ENCODE measurements at places on chromosomes 6 and 20.
A peak's percentile ranks its signal among the peaks of the same experiment; 100 is the strongest.

DNA sequence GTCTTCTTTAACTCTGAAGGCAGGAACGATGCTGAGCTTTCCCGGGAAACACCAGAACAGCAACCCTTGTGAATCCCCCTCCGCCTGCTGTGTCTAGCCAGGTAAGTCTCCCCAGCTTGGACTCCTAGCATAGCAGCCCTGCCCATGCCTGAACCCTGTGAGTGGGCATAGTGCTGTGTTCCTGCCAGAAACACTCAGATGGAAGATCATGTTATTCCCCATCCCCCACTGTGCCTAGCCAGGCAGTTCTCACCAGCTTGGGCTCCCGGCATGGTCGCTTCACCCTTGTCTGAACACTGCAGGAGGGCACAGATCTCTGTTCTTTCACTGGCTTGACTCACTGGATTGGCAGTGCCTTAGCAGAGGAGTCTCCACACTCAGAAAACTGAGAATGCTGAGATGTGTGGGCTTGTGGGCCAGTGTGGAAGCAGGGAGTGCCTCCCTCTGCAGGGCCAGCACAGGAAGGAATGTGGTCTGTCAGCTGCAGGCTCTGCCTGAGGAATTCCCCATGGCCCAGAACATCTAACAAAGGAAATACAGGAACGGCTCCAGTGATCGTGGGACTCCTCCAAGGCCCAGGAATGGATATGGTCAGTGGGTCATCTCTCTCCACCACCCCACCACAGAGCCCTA lies 440.1 kb upstream of the ADGRB3 start:
- no peak for DNase-seq

DNA sequence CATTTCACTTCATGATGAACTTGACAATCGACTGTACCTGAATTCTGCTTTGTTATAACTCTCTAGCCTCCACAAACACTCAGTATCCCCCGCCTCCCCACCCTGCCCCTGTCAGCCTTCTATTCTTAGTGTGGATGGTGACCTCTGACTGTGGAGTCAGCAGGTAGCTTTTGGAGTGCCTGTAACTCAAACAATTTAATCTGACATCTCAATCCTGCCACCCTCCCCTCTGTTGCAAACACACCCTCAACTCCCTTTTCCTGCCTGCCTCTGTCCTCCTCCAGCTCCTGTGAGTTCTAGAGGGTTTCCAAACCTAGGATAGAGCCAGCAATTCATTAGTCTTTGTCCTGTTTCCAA lies 20.3 kb downstream of the DAAM2 start:
- DNase-seq, result no peak

DNA sequence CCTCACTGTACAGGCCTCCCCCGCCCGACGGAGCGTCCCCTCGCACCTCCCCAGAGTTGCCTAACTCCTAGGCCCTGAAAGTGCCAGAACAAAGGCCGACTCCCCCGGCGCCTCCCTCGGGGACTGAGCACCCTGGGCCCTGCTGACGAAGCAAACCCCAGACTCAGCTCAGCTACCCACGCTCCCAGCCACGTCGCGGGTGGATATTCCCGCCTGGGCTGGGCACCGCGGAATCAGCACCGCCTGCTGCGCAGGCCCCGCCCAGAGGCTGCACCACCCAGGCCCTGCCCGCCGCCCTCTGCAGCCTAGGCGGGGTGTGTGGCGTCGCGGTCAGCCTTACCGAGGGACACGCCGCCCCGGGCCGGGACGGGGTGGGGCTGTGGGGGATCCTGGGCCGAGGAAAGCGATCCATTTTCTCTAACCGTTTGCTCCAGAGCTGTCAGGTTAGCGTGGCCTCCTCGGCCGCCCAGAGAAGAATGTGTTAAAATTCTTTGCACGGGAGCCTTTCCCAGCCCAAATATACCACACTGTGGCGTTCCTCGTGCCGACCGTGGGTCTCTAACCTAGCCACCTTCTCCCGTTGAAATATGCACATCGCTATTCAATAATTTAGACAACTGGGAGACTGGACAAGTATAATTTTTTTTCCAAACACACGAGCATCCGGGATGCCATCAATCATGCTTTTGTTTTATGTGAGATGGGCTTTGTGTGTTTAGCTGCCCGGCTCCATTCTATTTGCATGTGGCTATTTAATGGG lies 31.4 kb downstream of the TFAP2A start:
- no peak for DNase-seq

GRCh38 chr20:63688228-63689045 lies 8.0 kb upstream of the TNFRSF6B start:
- DNase-seq, result no peak

DNA sequence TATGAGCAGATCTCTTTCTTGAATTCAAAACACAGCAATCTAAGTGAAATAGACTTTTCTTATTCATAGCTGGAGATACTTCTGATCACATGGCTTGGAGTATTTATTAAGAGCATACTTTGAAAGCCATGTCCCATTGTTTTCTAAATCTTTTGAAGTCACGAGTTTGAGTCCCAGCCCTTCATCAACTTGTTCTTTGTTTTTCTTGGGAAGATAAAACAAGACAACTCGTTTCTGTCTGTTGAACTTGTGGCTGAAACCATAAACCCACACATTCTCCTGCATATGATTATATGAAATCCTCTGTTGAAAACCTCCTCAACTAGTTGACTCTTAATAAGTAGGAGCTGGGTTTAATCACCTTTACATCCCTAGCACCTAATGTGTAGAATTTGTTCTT lies 3.3 kb downstream of the RNF144B start:
- no peak for DNase-seq

- DNase-seq, result no peak
Measured at GRCh38 chr20:8313073-8313472, 181.0 kb downstream of the PLCB1 start.

GRCh38 chr6:168602576-168602975 lies 161.6 kb downstream of the SMOC2 start:
- no peak for DNase-seq

GRCh38 chr20:50224531-50225255 lies 34.1 kb downstream of the CEBPB start:
- peak; percentile 86 for DNase-seq

- no peak for DNase-seq
Measured at GRCh38 chr6:91278416-91278815, 691.5 kb upstream of the MAP3K7 start.

- no peak for DNase-seq
Measured at GRCh38 chr20:3796477-3797225, 541 bp downstream of the CDC25B start.

DNA sequence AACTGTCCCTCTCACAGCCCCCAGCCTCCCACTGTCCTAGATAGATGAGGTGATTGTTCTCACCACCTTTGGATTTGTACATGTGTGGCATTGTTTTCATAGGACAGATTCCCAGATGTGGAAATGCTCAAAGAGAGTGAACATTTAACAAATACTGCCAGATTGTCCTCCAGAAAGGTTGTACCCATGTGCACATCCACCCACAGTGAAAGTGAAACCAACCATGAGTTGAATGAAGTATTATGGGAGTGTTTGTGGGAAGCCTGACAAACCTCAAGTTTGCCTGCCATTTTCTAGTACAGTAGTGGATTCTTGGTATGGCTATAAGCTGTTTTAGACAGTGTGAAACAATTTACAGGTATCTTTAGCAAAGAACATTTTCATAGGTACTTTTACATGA lies 42.7 kb downstream of the ANKRD6 start:
- DNase-seq, result no peak

DNA sequence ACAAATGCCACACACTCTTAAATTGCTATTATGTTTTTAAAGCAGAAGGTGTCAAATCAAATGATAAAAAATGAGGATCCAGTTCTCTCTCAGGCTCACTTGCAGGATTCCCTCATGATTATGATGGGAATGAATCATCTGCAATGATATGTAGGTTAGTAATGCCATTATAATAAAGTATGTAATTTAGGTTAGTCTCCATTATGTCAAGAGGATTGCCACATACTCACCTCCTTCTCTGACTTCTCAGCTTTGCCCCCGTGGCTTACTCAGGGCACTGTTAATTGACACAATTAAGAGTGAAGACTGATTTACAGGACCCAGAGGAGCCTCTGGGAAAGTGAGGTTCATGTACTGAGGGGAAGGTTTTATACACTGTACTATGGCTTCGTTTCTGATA lies 591.7 kb upstream of the NRSN1 start:
- DNase-seq, result no peak

GRCh38 chr6:157652601-157653363 lies 170.3 kb upstream of the SNX9 start:
- no peak for DNase-seq

DNA sequence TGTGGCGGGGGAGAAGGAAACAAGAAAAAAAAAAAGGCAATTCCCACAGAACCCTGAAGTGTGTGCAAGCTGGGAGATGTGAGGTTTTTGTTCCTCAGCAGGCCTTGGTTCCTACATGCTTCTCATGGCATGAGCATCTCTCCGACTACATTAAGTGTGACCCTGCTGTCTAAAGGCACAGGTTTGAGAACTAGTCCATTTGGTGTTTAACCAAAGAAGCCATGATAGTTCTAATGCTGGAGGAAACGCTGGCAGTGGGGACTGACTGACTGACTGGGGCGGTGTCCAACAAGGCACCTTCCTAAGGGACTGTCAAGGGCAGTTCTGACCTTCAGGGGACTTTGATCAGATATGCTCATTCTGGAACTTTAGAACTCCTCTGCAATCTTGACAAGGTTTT lies 3.8 kb downstream of the TXNDC5 start:
- DNase-seq, result no peak

DNA sequence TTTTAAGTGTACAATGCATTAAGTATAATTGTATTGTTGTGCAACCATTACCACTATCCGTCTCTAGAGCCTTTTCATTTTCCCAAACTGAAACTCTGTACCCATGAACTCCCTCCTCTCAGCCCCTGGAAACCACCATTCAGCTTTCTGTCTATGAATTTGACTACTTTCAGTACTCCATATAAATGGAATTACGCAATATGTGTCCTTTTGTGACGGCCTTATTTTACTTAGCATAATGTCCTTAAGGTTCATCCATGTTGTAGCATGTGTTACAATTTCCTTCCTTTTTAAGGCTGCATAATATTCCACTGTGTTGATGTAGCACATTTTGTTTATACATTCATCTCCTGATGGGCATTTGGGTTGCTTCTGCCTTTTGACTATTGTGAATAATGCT lies 143.6 kb upstream of the KCNG1 start:
- DNase-seq, result no peak

DNA sequence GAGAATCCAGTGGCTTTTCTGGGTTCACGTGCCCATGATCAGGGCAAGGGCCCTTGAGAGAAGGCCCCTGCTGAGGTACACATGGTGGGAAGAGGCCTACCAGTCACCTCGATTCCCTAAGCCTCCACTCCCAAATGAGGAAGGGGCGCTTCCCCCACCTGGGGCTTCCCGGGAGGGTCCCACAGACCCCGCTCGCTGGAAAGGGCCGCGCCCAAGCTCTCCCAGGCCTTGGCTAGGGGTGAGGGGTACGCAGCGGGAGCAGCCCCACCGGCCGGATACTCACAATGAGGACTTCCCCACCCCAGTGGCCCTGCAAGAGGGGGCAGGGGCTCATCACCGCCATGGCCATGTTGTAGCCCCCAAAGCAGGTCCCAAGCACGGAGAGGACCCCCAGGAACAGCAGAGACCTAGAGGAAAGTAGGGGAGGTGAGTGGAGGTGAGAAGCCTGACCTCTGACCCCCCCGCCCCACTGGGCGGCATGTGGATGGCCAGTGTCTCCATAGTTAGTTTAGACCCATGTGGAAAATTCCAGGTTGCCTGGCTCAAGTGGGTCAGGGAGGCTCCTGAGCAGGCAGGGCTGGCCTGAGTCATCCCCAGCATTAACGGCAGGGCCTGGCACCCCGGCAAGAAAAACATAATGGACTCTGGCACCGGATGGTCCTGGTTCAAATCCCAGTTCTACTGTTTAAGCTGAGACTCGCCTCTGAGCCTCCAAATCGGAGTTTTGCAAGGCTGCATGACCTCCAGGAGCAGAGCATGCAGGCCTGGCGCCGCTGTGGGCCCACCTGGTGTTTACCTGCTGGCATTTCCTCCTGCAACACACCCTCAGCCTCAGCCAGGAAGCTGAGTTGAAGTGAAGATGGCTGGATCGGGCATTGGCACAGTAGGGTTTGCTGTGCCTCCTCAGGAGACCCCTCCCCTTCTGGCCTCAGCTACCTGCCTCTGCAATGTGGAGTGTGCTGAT lies 6.6 kb downstream of the SLC52A3 start:
- DNase-seq, result no peak

DNA sequence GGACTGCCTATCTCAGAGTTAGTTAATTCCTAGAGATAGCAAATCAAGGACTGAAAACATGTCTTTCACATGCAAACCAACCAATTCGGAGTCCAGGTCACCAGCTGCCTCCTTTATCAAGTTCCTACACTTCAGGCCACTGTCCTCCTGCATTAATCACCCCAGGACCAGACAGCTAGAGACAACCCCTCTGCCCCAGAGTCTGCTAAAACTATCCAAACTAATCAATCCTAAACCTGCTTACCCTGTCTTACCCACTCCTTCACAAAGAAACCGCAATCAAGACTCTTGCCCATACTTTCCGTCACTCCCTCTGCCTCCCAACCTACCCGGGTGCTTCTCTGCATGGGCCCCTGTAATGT lies 207.0 kb downstream of the HIVEP2 start:
- no peak for DNase-seq

- DNase-seq, result no peak
Measured at GRCh38 chr6:30399390-30400058, 54.6 kb downstream of the RPP21 start.

- DNase-seq, result no peak
Measured at GRCh38 chr20:64279826-64280459, 24.4 kb downstream of the PCMTD2 start.

DNA sequence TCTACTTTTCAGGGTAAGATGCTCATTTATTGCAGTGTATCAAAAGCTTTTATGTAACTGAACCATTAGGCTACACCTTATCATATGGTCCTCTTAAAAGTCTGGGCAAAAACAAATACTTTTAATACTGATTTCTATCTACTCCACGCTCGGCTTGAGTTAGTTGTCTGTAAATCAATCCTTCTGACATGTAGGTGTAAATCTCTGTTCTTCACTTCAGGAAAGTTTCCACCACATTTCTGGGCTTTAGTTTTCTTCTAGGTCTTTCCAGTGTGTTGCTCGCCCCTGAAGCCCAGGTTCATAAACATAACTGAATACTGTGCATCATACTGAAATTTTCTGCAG lies 89.2 kb upstream of the RNF217 start:
- no peak for DNase-seq

- no peak for DNase-seq
Measured at GRCh38 chr6:135951169-135951568, 99.7 kb downstream of the PDE7B start.

DNA sequence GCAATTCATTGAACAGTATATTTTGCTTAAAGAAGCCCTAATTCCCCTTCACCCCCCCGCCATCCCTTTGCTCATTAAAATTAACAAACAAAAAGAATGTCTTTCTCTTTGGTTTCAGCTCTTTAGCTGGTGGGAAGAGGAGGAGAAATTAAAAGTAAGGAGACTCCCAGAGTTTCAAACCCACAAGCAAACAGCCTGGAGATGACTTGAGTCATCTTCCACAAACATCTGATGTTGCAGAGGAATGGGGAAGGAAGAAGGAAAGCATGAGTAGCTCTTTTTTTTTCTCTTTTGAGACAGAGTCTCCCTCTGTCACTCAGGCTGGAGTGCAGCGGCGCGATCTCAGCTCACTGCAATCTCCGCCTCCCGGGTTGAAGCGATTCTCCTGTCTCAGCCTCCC lies 189.6 kb downstream of the ADAT2 start:
- DNase-seq, result no peak

GRCh38 chr6:131251590-131252199 lies 116.4 kb downstream of the AKAP7 start:
- no peak for DNase-seq
